CD8-positive, alpha-beta T cell (primary cell): ENCODE measurements at places on chromosomes 2 and 18. TPM values are rescaled to one million over a fixed set of nuclear protein-coding genes. Genes with fewer than 3 reads are reported as not detected.

The HYCC2 gene
- total RNA-seq = 36.8 TPM

The GTF2A1L gene
- not detected for total RNA-seq

The PDCL3 gene
- 33.5 TPM for total RNA-seq

The ABHD1 gene
- total RNA-seq = 1.0 TPM

The TMEM169 gene
- not detected for total RNA-seq

The DOK6 gene
- not detected for total RNA-seq

The CDKL4 gene
- total RNA-seq = not detected

The KCNIP3 gene
- total RNA-seq = not detected

The L3MBTL4 gene
- total RNA-seq = 0.19 TPM

The SH3BP4 gene
- 0.22 TPM for total RNA-seq
